ENCODE measurements at places on chromosomes 3 and 15. TPM values are rescaled to one million over a fixed set of nuclear protein-coding genes. Genes with fewer than 3 reads are reported as not detected.

The IL16 gene
- total RNA-seq = 2.7 TPM

The GABRR3 gene
- not detected for total RNA-seq

The PATL2 gene
- 3.2 TPM for total RNA-seq

The FOXL2 gene
- total RNA-seq = not detected

The CPNE9 gene
- total RNA-seq = not detected

The ATP8B4 gene
- 3.6 TPM for total RNA-seq

The EIF1B gene
- total RNA-seq = 339 TPM

The MYNN gene
- total RNA-seq = 11.4 TPM

- no peak for DNase-seq
These were observed 355.4 kb downstream of the FGF12 start for GRCh38 chr3:192371870-192372400.

- no peak for DNase-seq
These were observed 175.7 kb downstream of the FAM43A start for GRCh38 chr3:194861375-194861774.

- DNase-seq = no peak
These were observed 9.1 kb upstream of the MFSD1 start for GRCh38 chr3:158792709-158793108.

DNA sequence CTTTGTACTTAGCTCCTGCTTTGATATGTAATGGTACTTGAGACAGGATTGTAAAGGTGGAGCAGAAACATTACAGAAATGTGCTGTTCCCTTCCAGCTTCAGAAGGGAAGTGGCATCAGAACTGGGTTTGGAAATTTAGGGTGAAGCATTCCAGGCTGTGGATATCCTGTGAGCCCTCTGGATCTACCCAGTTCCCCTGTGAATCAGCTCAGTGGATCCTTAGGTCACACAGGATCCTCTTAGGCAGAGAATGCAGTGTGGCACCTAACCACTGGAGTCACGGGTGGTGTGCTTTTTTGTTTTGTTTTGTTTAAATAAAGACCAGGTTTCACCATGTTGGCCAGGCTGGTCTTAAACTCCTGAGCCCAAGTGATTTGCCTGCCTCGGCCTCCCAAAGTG, 66.0 kb downstream of the TRIM71 start:
- DNase-seq = no peak

DNA sequence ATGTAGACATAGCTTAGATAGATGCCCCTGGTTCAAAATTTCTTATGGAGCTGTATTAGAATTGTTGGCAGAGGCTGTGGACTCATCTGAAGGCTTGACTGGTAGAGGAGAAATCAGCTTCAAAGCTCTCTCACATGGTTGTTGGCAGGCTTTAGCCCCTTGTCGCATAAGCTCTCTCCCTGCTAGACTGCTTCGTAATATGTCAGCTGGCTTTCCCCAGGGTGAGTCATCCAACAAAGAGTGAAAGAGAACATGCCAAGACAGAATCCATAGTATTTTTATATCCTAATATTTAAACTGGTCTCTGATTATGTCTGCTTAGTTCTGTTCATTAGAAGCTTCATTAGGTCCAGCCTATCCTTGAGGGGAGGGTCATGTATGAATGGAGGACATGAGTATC, 427.4 kb upstream of the NAALADL2 start:
- no peak for DNase-seq

GRCh38 chr3:185759512-185759911, 65.3 kb downstream of the IGF2BP2 start:
- DNase-seq = no peak

GRCh38 chr3:48119505-48120193, 68.6 kb downstream of the CDC25A start:
- peak; percentile 78 for DNase-seq

GRCh38 chr15:92569778-92570177, 85.8 kb downstream of the FAM174B start:
- no peak for DNase-seq

GRCh38 chr3:119702530-119703527, at the start of gene CFAP91:
Gene CFAP91 (plus strand): TSS chr3:119703022. CDS start chr3:119703099, 77 bp downstream.
- peak; percentile 98 for DNase-seq

DNA sequence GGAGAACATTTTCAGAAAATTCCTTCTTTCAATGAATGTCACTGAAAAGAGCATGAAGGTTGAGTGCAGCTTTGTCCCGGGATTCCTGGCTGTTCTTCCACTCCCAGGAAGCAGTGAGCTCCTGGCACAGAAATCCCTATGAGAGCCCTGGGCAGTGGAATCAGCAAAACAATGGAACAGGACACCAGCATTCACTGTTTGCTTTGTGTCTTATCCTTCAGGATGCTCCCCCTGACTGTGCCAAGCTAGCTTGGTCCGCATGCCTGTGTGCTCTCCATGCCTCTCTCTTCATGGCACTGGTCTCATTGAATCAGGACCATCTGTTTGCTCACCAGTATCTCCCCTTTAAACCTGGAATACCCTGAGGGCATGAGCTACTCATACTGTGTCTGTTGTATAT, 102.0 kb upstream of the GADL1 start:
- DNase-seq = no peak

GRCh38 chr3:124815781-124816180, 71.4 kb downstream of the ITGB5 start:
- no peak for DNase-seq

- no peak for DNase-seq
These were observed 477.5 kb downstream of the LPP start for GRCh38 chr3:188631291-188632010.

GRCh38 chr3:58173669-58174398, 36.9 kb downstream of the DNASE1L3 start:
- peak; percentile 71 for DNase-seq

GRCh38 chr3:13251166-13251903, 168.8 kb downstream of the NUP210 start:
- DNase-seq = no peak

- no peak for DNase-seq
These were observed 121.0 kb downstream of the SSR3 start for GRCh38 chr3:156433910-156434309.

DNA sequence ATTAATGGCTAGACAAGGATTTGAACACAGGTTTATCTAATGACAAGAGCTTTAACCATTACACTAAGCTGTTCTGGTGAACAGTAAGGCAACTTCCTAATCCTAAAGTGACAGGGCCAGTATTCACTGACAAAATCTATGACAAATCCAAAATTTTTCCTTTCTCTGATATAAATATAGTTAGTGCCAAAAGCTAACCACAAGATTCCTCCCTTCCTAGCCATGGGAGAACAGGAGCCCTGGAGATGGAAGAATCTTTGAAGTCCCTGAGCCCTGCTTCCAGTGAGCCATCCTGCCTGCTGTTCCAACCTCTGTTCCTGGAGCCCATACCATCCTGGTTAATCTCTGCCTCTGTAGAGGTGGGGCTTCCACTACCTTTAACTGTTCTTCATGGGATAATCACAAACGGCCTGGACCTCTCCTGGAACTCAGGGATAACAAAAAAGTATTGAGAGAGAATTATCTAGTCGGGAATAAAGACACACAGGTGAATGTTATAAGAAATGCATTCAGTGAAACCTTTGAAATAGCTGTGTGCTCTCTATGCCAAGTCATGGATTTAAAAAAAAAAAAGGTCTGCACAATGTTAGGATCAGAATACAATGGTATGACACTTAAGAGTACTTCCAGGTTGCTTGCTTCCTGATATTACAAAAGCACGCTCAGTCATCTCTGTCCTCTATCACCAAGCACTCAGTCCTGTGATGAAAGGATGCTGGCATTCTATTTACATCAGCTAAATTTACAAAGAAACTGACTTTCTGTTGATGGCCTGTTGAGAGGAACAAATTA, 235.8 kb downstream of the SUCLG2 start:
- DNase-seq = no peak

DNA sequence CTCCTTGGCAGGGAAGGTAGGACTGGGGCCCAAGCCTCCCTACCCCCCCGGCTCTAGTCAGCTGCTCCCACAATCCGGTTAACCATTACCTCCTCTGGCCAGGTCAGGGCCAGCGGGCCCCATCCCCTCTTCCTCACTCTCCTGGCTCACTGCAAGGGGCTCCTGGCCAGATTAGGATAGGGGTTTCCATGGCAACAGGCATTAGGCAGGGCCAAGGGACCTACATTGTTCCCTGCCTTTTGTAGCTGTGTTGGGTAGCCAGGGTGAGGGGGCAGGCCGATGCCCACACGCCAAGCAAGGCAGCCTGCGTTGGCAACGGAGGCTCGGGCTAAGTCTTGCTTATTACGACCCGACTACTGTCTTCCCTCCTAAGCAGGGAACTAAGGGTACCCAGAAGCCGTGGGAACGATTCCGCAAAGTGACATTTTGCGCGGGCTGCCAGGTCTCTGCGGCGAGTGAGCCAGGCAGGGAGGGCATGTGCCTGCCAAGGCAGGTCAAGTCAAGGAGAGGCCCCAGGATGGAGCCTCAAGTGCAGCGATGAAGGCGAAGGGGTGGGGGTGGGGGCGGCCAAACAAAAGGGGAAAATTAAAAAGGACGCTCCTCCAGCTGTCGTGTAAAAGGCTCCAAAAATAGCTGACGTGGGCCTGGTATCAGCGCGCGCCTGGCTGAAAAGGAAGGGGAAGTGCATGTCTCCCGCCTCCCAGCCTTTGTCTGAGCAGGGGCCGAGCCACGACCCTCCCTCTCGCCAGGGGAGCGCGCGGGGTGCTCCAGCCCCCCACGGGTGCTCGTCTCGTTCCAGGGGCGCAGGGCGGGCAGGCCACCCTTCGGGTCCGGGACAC, 919 bp downstream of the IDH2 start:
- peak; percentile 79 for DNase-seq

GRCh38 chr3:185813691-185814215, 11.1 kb downstream of the IGF2BP2 start:
- DNase-seq = no peak

DNA sequence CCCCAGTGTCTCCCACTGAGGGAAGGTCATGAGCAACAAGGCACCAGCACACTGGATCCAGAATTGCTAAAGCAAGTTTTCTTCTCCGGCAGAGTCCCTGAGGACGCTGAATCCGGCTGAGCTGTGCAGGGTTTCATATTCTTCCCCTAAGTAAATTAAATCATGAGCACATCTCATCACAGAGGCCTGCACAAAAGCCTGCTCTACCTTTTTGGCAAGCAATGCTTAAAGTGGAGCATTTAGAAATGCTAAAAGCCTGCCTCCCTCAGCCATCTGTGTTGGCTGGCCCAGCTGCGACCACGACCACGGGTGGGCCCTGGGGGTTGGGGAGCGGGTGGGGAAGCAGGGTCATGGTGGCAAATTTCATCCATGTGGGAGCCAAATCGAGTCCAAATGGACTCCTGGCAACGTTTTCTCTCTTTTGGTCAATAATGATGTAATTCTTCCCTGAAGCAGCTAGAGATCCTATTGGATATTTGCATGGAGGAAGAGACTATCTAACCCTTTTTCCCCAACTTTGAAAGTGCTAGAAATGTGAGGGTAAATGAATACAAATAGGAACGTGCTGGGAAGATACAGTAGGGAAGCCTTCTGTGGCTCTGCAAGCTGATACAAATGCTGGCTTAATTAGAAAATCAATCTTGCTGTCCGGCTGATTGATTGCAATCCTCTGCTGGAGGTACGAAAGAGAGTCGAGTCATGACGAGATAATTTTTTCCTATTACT, 532.8 kb upstream of the TBL1XR1 start:
- DNase-seq = peak; percentile 70

DNA sequence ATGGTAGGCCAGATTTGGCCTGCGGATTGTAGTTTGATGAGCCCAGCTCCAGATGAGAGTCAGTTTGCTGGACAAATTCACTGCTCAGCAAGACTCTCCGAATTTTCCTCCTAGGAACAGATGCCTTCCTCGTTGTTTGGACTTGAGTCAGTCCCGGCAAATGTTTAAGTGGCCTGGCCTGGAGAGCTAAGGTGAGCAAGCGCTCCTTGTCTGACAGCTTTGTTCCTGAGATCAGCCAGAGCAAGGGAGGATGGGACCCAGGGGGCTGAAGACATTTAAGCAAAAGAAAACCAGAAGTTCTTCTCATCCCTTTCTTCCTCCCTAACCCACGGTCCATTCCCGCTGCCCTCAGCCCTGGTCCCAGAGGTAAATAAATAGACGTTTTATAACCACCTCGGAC, 40.3 kb downstream of the POLR2M start:
- no peak for DNase-seq

- DNase-seq = peak; percentile 48
These were observed at the start of gene SPTSSB for GRCh38 chr3:161371441-161372320. Gene SPTSSB (minus strand): TSS chr3:161371517. CDS start chr3:161346323, 25,194 bp downstream.

GRCh38 chr3:123295171-123295900, 93.6 kb downstream of the SEC22A start:
- DNase-seq = no peak

DNA sequence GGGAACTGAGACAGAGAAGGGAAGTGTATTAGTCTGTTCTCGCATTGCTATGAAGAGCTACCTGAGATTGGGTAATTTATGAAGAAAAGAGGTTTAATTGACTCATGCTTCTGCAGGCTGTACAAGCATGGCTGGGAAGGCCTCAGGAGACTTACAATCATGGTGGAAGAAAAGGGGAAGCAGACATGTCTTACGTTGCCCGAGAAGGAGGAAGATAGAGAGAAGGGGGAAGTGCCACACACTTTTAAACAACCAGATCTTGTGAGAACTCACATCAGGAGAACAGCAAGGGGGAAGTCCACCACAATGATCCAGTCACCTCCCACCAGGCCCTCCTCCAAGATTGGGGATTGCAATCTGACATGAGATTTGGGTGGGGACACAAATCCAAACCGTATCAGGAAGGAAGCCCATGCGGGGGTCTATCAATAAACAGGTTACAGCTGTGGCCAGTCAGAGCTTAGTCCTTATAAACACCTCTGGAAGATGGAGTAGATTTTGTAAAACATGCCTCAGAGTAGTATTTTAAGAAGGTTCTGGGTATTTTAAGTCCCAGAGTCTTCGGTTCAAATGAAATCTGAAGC, 153.9 kb downstream of the GHSR start:
- DNase-seq = no peak

DNA sequence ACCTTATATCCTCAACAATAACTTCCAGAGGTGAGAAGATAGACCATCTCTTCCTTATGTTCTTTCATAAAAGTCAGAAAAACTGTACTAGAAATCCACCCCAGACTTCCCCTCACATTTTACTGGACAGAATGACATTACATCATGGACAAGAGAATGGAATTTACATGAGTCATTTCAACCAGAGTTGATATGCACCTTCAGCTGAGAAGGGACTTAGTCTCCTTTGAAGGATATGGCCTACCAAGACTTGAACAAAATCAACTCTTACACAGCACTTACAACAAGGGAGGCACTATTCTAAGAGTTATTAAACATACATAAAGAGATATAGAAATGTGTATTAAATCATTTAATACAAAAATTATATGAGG, 380.0 kb upstream of the DPH6 start:
- DNase-seq = no peak

DNA sequence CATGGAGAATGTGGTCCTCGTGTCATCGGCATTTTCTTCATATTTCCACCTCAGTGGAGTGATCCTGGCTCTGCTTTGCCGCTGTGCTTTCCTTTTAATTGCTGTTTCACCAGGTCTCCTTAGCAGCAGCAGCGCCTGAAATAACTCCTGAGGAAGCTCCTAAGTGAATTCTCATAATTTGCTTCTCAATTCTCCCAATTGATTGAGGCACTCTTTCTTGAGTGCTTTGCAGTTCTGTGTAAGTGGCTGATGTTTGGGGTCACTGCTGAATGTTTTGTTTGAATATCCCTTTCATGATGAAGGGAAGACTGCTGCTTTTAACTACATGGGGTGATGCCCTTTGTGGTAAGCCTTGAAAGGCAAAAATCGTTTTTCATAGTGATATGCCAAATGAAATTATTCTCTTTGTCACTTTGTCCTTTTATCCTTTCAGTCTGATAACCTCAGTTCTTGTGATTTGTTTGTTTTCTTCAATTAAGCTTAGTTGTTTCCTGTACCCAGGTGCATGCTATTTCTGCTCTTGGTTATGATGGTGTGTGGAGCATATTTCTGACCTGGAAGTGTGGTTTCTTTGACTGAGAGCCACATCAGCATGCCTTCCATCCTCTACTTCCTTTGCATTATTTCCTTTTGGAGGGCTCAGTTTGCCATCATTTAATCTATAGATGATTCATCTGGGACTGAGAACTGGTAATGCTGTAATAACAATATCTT, 36.7 kb downstream of the HMG20A start:
- no peak for DNase-seq

Measured in Right ventricle myocardium superior (tissue), 1 donor.